ENCODE measurements at places on chromosomes 2 and 18. TPM values are rescaled to one million over a fixed set of nuclear protein-coding genes. Genes with fewer than 3 reads are reported as not detected.

- H3K27me3 ChIP-seq = no peaks in the 10 kb centered on the region
- no peak overlapping the region for H3K4me3 ChIP-seq
- H3K27ac ChIP-seq = no peak overlapping the region
- no peaks in the 10 kb centered on the region for H3K4me1 ChIP-seq
These were observed 68.1 kb upstream of the CTAGE1 start for GRCh38 chr18:22485808-22486244.

DNA sequence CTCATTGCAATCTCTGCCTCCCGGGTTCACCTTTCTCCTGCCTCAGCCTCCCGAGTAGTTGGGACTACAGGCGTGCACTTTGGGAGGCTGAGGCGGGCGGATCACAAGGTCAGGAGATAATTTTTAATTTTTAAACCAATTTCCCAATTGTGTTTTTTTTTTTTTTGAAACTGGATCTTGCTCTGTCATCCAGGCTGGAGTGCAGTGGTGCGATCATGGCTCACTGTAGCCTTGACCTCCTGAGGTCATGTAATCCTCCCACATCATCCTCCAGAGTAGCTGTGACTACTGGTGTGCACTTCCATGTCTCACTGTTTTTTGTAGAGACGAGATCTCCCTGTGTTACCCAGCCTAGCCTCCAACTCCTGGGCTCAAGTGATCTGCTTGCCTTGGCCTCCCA is 49.3 kb downstream of the GLS start:
- H3K36me3 ChIP-seq = peaks cover 40% of the 10 kb centered on the region
- H3K4me3 ChIP-seq = no peak overlapping the region
- H3K27me3 ChIP-seq = no peaks in the 10 kb centered on the region
- DNase-seq = no peak
- H3K27ac ChIP-seq = no peak overlapping the region
- H3K4me1 ChIP-seq = peaks cover 11% of the 10 kb centered on the region

DNA sequence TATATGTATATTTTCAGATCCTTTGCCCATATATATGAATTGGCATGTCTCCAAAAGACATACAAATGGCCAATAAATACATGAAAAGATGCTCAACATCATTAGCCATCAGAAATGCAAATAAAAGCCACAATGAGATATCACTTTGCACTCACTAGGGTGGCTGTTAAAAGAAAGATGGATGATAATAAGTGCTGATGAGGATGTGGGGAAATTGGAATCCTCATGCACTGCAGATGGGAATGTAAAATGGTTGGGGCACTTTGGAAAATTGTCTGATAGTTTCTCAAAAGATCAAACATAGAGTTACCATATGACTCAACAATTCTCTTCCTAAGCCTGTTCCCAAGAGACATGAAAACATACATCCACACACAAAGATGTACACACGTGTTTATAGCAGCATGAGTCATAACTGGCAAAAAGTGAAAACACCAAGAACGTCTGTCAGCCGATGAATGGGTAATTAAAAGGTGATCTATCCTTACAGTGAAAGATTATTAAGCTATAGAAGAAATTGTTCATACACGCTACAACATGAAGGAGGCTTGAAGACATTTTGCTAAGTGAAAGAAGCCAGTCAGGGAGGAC is 19.7 kb downstream of the NGEF start:
- H3K27ac ChIP-seq = no peak overlapping the region
- DNase-seq = no peak
- H3K27me3 ChIP-seq = peaks cover 7% of the 10 kb centered on the region
- no peaks in the 10 kb centered on the region for H3K36me3 ChIP-seq

- no peaks in the 10 kb centered on the region for H3K36me3 ChIP-seq
- no peaks in the 10 kb centered on the region for H3K4me1 ChIP-seq
- no peak overlapping the region for H3K27ac ChIP-seq
These were observed 123.2 kb downstream of the PTH2R start for GRCh38 chr2:208529796-208530195.

Gene STPG4
- total RNA-seq = not detected

Gene HNMT
- total RNA-seq = not detected

DNA sequence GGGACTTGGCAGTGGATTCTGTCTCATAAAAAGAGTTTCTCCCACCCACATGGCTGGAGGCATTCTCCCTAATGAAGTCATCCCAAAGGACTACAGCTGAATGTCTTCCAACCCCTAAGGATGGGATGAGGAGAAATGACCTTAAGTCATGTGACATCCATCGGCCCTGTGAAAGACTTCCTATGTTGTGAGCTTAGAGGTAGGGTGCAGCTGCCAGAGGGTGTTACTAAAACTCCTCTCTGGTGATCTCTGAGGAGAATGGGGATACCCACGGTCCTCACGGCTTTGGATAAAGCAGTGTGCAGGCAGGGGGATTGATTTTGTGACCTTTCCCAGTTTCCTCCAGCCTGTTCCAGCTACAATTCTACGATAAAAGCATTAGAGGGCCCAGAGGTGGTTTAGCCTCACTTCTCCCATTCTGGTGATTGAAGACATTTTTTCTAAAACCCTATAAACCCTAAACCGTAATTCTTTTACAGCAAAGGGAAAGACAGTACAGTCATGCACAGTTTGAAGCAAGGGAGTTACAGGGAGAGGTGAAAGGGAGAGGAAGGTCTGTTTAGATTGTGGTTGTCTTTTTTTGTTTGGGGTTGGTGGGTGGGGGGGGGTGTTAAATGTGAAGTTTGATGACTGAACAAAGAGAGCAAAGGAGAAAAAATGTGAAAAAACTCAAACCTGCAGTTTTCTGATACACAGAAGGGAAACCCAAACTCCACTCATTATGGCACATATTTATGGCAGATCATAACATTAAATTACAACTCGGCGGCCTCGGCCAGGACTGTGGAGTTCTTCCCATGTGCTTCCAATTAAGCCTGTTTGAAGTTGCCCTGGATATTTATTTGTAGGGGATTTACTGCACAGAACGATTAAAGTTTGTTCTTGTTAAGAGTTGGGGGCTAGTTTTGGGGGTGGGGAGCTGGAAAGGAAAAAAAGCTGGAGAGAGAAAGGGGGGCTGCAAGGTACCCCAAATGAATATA is 26.6 kb upstream of the SLC14A2 start:
- no peak for DNase-seq
- H3K4me1 ChIP-seq = no peaks in the 10 kb centered on the region
- H3K36me3 ChIP-seq = no peaks in the 10 kb centered on the region
